ENCODE measurements at places on chromosomes 16 and 17.

DNA sequence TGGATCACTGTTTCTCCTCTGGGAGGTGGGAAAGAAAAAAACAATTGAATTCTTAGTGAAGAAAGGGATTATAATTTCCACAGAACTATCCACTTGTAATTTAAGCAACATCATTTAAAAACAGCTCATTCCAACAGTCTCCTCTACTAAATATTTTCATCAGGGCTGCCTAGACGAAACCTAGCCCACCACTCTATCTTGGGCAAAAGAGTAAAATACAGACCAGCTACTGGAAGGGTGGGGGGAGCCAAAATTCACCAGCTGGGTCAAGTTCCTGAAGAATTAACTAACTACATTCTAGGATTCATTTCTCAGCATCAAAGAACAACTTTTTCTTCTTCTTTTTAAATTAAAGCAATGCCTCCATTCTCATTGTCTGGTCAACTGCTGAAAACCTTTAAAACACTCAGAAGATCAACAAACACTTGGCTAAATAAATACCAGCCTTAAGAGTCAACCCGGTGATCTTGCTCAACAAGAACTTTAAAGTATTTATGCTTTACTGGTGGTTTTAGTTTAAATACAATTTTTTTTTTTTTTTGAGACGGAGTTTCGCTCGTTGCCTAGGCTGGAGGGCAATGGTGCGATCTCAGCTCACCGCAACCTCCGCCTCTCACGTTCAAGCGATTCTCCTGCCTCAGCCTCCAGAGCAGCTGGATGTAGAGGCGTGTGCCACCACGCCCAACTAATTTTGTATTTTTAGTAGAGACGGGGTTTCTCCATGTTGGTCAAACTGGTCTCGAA, 25.2 kb downstream of the KANSL1 start:
- no peak for DNase-seq

DNA sequence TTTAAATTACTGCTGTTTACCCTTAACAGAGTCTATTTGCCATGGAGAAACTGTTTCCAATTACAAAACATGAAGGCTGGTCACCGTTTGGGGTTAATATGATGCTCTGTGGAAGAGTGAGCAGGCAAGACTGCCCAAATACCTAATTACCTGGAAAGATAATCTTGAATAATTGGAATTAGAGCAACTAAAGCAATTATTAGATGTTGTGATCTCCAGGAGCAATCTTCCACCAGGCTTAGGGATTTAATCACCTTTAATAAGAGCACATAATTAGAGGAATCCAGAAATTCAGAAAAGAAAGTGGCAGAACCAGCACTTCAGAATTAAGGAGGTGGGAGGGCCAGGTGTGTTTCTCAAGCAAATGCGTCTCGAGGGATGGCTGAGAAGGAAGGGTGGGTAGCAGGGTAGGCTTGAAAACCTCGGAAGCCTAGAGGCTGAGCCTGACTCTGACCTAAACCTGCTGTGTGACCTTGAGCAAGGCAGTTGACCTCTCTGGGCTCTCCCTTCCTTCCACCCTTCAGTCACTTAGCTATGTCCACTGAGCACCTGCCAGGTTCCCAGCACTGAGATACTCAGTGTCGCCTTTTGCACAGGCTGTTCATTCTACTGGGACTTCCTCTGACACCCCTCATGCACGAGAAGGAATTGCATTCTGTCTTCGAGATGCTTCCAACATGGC, 113.2 kb downstream of the GSG1L start:
- DNase-seq = no peak

GRCh38 chr17:13835151-13835550, 233.4 kb upstream of the HS3ST3A1 start:
- DNase-seq = no peak

DNA sequence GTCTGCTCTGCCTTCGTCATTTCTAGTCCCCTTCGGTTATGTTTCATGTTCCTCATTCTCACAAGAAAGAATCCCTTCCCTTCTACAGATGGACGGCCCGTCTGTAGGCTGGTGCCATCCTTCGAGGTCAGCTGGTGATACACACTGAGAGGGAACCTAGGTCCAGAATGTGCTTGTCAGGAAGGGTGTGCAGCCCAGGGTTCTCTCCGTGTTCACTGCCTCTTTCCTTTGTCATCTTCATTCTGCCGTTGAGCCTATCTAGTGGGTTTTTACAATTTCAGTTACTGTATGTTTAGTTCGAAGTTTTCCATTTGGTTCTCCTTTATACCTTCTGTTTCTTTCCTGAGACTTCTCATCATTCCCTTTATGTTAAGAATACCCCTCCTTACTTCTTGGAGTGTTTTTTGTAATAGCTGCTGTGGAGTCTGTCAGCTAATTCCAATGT, 18.9 kb downstream of the KIAA0513 start:
- no peak for DNase-seq

All from NCI-H446 (cell line).